Activated naive CD8-positive, alpha-beta T cell treated with anti-CD3 and anti-CD28 coated beads for 36 hours (primary cell): ENCODE measurements at places on chromosomes 6 and 20. TPM values are rescaled to one million over a fixed set of nuclear protein-coding genes. Genes with fewer than 3 reads are reported as not detected.

GRCh38 chr6:3228771-3229565 lies 1.5 kb upstream of the TUBB2B start:
- DNase-seq = no peak

GRCh38 chr6:162636167-162636566 lies 91.4 kb downstream of the PRKN start:
- DNase-seq = no peak

GRCh38 chr20:8020314-8021079 lies 936 bp upstream of the TMX4 start:
- DNase-seq = no peak

GRCh38 chr6:155216312-155217046 lies 47.3 kb upstream of the CLDN20 start:
- DNase-seq = no peak

DNA sequence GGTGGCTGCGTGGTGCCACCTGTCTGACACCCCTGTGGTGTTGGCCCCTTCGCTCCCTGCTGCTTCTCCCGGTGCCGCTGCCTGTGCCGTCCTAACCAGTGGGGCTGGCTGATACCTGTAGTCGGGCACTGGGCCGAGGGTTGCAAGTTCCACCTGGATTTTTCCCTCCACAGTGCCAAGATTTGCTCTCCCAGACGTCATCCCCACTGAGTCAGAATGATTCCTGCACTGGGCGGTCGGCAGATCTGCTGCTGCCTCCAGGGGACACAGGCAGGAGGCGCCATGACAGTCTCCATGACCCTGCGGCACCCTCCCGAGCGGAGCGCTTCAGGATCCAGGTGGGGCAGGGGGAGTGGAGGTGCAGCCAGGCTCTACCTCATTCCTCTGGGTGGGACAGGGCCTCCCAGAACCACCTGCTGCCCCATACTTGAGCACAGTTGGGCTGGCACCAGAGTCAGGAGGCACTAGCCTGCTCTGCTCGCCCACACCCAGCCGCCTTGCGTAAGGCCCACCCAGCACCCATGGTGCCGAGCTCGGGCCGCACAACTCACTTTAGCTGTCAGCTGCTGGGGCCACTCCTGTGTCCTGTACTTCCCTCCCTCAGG lies 60.2 kb downstream of the TCP11 start:
- no peak for DNase-seq

The NXT1 gene
- total RNA-seq = 55.9 TPM

The FRK gene
- 0.06 TPM for total RNA-seq

DNA sequence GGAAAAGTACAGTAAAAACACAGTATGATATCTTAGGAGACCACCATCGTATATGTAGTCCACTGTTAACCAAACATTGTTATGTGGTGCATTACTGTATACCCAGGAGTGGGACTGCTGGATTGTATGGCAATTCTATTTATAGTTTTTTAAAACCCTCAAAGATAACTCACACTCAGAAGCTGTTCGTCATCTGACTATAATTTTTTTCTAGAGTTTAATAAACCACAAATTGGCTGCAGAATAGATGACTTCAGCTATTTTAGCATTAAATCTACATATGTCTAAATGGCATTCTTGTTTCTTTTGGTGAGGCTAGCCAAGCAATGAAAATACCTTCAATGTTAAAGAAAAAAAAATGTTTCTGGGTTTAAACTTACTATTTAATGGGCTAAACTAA lies 134.2 kb upstream of the BMP5 start:
- DNase-seq = no peak

The DAAM2 gene
- total RNA-seq = not detected
